Cardiac atrium fibroblast (primary cell): ENCODE measurements at places on chromosomes 13 and 19. TPM values are rescaled to one million over a fixed set of nuclear protein-coding genes. Genes with fewer than 3 reads are reported as not detected.

The FCAR gene
- total RNA-seq, result not detected in 2 replicates

The ZNF845 gene
- 3.8 and 4.9 TPM in 2 replicates for total RNA-seq

The PRDX2 gene
- 292 and 317 TPM in 2 replicates for total RNA-seq

The S1PR4 gene
- total RNA-seq, result not detected in 2 replicates

The ADGRE3 gene
- not detected in 2 replicates for total RNA-seq

The CEACAM3 gene
- not detected in 2 replicates for total RNA-seq

The KIR2DL3 gene
- total RNA-seq, result not detected in 2 replicates

The SLC10A2 gene
- total RNA-seq, result not detected in 2 replicates

The TICAM1 gene
- 2.9 and 3.2 TPM in 2 replicates for total RNA-seq

The TUBB4A gene
- total RNA-seq, result not detected in 2 replicates

The ADAMTS10 gene
- 7.8 and 26.0 TPM in 2 replicates for total RNA-seq

The PROZ gene
- total RNA-seq, result not detected in 2 replicates

The RHPN2 gene
- 9.7 and 11.2 TPM in 2 replicates for total RNA-seq

The PNMA8C gene
- total RNA-seq, result not detected in 2 replicates

The INTS6 gene
- total RNA-seq, result 17.7 and 26.9 TPM in 2 replicates

The RASL11A gene
- 5.8 and 13.4 TPM in 2 replicates for total RNA-seq

The RXFP2 gene
- total RNA-seq, result not detected in 2 replicates

The UFM1 gene
- total RNA-seq, result 44.4 and 67.4 TPM in 2 replicates

The F7 gene
- total RNA-seq, result not detected in 2 replicates
